ENCODE measurements at places on chromosomes 16 and 17.

DNA sequence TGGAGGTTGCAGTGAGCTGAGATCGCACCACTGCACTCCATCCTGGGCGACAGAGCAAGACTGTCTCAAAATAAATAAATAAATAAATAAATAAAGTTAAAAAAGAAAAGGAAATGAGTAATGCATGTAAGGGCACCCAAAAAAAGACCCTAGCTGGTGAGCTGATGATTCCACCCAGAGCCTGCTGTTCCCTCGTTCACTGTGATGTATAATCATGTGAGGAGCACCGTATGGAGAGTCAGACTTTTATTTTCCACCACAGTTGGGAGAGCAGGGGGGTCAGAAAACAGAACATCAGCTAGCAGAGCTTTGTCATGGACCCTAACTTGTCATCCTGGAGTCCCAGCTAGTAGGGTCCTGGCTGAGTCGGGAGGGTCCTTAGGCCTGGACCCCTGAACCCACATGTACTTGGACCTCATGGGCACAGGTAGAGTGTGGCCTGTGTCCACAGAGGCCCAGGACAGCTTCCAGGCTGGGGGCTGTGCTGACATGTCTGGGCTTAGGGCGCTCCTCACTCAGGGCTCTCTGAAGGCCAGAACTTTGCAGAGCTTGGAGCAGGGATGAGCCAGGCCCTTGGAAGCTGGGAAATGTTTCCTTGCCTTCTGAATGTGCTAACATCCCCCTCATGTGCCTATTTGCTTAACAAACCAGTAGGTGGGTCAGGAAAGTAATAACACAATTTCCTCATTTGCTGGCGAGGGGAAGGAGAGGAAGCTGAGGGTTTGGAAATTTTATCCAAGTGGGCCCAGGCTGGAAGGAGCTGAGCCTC lies 18.8 kb upstream of the LASP1NB start:
- no peak for DNase-seq

- DNase-seq = no peak
Measured at GRCh38 chr17:7889166-7889955, 772 bp downstream of the CHD3 start.

DNA sequence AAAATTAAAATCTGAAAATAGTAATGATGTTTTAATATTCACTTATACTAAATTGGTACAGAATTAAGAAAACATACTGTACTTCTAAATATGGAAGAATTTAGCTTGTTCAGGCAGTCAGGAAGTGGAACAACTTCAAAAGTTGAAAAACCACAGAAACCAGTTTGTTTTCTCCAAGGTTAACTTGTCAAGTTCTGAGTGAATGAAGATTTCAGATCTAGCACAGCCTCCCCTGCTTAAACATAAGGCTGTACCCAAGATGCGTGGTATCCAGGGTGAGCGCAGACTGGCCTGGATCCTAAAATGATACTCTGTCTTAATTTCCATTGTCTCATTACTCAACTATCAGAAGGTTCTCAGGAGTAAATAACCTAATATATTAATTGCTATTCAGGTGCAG lies 730.7 kb upstream of the KIF2B start:
- no peak for DNase-seq

- no peak for DNase-seq
Measured at GRCh38 chr17:69058165-69058564, 2.6 kb downstream of the ABCA9 start.

- DNase-seq = no peak
Measured at GRCh38 chr17:80949451-80950421, 41.9 kb upstream of the CHMP6 start.

DNA sequence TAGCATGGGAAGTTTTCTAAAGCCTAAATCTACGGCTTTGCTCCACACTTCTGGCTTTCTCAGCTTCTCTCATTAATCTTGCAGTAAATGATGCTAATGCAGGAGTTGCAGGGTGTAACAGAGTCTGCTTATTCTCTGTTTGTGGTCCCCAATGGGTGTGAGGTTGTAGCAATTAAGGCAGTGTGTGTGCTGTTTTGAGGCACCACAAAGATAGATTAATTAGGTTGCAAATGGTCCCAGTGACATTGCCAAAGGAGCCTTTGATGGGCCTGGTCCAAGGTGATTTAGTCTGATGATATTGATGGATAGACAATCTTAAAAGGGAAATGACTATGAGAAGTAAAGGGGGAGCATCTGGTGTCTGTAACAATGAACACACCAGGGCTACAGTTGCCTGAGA lies 1313.7 kb upstream of the CDH8 start:
- DNase-seq = no peak

- no peak for DNase-seq
Measured at GRCh38 chr16:12214509-12214908, 238.0 kb downstream of the SNX29 start.

- DNase-seq = no peak
Measured at GRCh38 chr16:85113168-85113733, 979 bp upstream of the CIBAR2 start.

DNA sequence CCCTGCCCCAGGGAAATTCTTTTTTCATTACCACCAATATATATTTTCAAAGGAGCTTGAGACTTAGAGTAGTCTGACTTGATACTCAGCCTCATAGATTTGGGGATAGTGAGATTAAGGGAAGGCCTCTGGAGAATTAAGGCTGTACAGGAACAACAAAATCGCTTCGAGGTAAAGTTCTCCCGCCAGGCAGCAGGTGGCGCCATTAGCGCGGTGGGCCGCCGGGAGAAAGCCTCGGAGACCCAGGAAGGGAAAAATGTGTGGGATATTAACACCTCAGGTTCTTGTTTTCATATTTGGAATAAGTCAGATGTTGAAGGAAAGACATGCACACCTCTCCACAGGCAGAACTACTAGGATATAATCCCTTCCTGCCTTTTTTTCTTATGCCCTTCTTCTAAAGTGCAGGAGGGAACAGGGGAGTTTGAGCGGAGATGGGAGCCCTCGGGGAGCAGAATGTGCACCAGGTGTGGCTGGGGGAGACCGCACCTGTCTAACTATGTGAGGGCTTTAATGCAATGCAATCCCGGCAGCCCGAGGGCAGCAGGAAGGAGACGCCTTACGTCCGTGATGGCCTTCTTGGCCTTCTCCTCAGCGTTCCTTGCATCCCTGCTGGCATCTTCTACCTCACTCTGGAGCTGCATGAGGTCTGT lies 25.9 kb downstream of the MYH3 start:
- DNase-seq = no peak

GRCh38 chr16:80034948-80035663 lies 434.6 kb upstream of the MAF start:
- DNase-seq = no peak

DNA sequence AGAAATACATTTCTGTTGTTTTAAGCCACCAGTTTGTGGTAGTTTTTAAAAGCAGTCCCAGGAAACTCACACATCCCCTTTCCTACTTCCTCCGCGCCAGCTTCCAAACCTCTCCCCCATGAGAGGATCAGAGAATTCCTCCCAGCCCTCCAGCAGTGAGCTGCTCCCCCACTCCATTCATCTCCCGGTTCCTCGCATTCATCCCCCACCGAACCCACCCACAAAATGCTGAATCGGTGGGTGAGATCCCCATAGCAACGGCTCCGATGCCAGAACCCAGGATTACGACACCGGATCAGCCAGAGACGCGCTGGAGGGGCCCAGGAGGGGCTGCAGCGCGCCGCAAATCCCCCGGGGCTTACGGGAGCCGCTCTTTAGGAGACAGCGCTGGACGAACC lies 251.4 kb upstream of the RPL38 start:
- DNase-seq = no peak

DNA sequence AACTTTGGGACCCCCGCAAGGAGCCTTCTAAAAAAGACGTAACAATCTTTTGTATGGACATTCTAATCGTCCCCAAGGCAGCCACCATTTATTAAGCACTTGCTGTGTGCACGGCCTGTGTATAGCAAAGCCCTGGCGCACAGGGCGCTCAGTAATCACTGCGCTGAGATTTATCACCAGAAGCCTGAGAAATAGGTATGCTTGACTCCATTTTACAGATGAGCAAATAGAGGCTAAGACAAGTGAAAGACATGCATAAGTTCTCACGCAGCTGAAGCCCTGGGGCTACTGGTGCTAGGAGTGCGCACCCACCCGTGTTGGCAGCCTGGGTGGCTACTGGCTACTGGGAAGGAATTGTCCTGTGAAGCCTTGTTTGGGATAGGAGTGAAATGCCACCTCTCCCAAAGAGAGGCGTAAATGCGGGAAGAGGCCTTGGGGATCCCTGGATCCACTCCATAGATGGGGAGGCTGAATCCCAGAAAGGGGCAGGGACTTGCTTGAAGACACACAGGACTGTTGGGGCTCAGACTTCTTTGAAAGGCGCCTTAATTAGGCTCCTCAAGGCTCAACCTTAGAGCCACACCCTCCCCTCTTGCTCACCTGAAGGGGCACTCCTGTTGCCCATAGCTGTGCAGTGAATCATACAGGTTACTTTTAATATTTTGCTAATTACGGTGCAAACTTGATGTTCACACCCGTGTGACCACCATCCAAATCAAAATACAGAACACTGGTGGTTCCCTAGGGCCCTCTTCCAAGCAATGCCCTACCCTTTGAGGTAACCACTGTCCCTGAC lies 634 bp upstream of the NATD1 start:
- DNase-seq = no peak

- DNase-seq = no peak
Measured at GRCh38 chr16:68247400-68247799, 2.2 kb downstream of the PLA2G15 start.

DNA sequence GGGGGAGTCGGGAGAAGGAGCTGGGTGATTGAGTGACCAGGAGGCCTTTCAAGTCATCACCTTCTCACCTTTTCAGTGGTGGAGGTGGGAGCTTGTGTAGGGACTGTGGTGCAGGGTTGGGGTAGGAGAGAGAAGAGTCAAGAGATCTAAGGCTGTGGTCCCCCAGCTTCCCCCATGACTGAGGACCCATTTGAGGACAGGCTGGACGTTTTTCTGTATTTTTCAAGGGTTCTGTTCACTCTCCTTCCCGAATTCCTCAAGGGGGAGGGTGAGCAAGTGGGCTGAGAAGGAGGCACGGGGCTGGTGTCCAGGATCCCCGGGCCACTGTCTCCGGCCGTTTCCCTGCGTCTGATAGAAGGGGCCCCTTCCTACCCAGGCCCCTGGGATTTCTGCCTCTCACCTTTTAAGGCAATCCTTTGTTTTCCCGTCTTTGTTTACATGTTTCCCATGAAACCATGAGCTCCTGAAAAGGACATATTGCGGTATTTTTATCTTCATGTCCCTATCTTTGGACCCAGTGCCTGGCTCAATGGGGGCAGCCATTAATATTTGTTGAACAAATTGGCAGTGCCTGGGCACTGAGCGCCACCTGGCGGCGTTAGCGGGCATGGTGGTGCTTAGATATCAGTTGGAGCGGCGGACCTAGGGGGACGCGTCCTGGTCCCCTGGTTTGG lies 9.2 kb upstream of the CD300A start:
- no peak for DNase-seq

- no peak for DNase-seq
Measured at GRCh38 chr17:82487910-82488309, 29.4 kb downstream of the NARF start.

GRCh38 chr17:40548982-40549685 lies 16.1 kb downstream of the CCR7 start:
- no peak for DNase-seq

DNA sequence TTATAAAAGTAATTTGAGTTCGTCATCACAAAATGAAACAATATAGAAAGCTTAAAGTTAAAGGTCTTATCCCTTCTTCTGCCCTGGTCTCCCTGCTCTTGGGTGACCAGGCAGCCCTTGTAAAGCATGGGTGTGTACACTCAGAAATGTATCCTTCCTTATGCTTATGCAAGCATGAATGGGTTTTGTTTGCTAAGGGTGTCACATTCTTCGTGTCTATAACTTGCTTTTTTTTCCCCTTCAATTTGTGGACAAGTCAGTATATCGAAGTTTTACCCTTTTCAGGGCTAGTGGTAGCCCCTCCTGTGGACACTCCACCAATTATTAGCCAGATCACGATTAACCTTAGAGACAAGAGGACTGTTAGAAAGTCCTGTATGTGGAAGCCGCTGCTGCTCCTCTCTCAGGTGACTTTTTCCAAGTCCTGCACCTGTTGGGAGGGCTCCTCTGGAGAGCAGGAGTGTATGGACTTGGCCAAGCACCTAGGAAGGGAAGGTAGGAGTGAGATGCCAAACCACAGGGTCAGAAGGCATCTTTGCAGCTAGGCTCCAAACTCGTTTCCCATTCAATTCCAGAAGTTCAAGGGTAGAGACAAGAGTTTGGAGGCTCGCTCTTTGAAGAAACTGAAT lies 50.9 kb downstream of the LDHD start:
- DNase-seq = no peak

DNA sequence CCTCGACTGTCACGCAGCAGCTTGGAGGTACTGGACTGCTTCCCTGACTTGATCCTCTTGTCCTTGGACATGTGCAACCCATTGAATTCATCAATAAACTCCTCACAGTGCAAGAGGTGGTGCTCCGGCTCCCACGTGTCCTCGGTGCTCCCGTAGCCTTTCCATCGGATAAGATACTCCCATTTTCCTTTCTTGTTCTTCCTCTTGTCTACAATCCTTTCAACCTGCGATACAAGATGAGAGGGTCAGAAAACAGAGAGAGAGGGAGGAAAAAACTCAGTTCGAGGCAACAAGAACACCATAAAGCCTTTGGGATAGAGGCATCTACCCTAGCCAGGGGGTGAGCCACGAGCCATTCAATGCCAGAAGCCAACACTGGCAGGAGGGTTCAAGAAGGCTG lies 119.5 kb downstream of the CDYL2 start:
- DNase-seq = no peak

DNA sequence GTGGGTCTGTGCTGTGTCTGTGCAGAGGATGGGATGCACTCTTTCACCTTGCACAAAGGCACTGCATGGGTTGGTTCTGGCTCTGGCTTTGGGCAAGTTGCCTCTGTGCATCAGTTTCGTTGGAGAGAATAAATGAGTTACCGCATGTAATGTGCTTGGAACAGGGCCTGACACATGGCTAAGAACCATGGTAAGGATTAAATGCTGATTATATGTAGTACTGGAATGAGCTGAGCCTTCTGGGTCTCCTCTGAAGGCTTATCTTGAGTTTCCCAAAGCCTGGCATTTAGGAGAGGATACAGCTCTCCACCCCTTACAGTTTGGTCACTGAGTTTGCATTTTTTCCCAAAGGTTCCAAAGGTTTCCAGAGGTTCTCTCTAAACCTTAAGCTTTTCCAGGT lies 69.1 kb downstream of the KSR1 start:
- DNase-seq = no peak

DNA sequence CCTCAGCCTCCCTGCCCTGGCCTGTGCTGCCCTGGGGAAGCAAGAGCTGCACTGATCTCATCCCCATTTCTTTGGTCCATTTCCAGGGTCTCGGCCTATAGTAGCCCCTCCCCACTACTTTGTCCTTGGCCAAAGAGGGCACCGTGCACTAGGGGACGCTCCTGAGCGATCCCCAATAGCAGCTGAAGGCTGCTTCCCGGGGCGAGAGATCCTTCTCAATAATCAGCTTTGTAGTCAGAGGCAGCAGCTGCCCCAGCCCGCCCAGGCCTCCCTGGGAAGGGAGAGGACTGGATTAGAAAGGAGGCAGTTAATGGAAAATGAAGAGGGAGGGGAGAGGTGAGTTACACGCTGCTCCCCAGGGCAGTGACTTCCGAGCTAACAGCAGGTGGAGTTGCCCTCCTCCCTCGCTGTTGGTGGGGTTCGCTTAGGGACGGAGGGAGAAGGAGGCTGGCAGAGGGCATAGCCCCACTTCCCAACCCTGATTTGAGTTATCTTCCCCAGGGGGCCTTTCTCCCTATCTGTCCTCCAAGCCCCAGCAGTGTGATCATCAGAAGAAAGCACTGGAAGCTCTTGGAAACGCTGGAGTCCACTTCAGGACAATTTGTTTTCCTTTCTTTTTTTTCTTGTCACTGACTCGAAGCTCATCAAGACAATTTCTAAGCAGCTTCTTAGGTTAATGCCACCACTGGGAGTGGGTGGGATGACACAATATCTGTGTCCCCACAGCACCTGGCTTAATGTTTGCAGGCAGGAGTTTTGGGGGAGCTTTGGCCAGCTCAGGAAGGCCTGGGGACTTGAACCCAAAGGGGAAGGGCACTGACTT lies 2.6 kb downstream of the MXRA7 start:
- DNase-seq = no peak

All from stimulated activated CD8-positive, alpha-beta memory T cell treated with anti-CD3 and anti-CD28 coated beads, Interleukin-4, amount 100 ng/mL, for 4 hours (primary cell).